H7 (cell line): ENCODE measurements at places on chromosomes 11 and 22.

GRCh38 chr11:70535191-70535971, 137.1 kb downstream of the CTTN start:
- DNase-seq: no peak

GRCh38 chr11:106971864-106972263, 46.4 kb downstream of the GUCY1A2 start:
- no peak for DNase-seq

GRCh38 chr11:130737866-130738431, 178.3 kb downstream of the SNX19 start:
- no peak for DNase-seq

DNA sequence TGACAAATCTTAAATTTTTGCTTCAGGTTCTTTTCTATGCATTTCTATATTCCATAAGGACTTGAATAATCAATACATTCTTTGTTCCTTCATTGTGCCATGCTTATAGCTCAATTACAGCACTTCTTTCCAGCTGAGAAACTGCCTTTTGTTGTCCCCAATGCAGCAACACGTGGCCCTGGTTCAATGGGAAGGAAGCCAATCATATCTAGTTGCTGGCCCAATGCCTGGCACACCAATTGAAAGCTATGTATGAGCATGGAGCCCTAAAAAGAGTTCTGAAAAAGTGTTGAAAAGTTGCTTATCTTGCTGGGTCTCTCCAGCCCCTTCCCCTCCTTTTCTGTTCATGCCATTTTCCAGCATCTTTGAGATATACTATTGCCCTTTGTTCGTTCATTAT, 448.0 kb upstream of the FAT3 start:
- no peak for DNase-seq

DNA sequence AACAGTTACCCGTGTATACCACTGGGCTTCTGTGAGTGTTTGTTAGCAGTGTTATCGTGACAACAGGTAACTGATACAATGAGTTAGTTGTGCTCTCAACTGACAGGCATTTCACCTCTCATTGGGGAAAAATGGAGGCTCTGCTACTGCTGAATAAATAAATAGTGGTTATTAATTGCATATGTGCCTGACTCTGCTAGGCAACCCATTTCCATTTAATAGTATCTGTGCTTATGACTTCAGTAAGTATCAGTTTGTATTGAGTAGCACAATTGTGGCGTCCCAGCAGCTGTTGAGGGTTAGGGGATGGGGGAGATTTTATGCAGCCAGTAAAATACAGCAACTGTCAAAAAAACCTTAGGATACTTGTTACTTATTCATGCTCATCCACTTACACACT, 123.4 kb upstream of the SEZ6L start:
- DNase-seq: no peak

- DNase-seq: peak; percentile 99
Observed at GRCh38 chr22:39994566-39995392, at the start of gene FAM83F. Gene FAM83F (plus strand): TSS chr22:39994954. CDS start chr22:39995043, 89 bp downstream.

DNA sequence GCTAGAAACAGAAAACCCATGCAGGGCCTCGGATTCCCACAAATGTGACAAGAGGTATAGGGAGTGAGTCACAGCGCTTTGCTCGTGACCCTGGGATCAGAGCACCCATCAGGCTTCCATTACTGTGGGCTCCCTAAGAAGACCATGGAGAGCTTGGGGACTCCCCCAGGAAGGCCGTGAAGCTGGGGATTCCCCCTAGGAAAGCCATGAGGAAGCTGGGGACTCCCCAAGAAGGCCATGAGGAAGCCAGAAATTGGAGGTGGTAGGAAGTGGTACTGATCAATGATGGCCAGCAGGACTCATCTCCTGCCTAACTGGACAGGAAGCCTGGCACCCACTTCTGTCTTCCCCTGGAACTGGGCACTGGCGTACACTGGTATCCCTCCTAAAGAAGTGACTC, 10.1 kb upstream of the DCPS start:
- DNase-seq: no peak
